Mesendoderm (in vitro differentiated cells): ENCODE measurements at places on chromosomes 13 and 19.
A peak's percentile ranks its signal among the peaks of the same experiment; 100 is the strongest.

GRCh38 chr13:97932647-97933046 is 20.8 kb upstream of the IPO5 start:
- no peak for DNase-seq

DNA sequence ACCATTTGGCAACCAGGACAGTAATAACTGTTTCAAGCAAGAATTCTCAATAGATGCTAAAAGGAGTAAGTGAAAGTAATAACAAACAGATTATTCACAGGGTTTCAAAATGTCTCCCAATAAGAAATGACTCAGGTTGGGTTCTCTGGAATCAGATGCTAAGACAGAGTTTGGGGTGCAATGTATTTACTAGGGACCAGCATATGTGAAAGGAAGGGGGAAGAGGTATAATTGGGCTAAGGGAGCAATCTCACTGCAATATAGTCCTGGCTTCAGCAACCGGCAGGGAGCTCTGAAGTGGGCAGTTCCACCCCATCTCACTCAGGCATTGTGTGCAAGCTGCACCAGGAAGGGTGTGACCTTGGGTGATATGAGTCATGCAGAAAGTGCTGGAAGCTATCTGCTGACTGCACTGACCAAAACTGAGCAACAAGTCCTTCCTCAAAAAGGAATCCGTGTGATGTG is 23.4 kb downstream of the ZDHHC20 start:
- peak; percentile 82 for DNase-seq

- no peak for DNase-seq
Measured at GRCh38 chr13:111944171-111944583, 122.8 kb upstream of the SOX1 start.

DNA sequence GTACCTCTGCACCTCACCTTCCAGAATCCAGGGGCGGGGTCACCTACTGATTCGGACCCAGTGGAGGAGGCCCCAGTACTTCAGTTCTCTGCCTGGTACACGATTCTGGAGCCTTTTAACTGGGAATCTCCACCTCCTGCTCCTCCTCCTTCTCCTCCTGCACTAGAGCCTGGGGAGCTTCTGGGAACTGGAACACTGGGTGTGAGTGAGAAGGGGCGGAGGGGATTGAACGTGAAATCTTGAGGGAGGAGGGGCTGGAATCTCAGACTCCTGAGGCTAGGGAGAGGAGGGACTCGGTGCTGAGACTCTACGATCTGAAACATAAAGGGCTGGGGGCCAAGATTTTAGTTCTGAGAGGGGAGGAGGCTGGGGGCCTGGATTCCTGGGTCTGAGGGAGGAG is at the start of gene KLK8:
Gene KLK8, minus strand, starts transcription at position 90 of the 400 bp plus-strand sequence. CDS start 437 bp downstream, outside the sequence.
- peak; percentile 47 for DNase-seq

GRCh38 chr13:23687614-23688013 is 117.4 kb downstream of the TNFRSF19 start:
- no peak for DNase-seq

GRCh38 chr19:17950310-17951156 is 16.4 kb upstream of the KCNN1 start:
- no peak for DNase-seq

DNA sequence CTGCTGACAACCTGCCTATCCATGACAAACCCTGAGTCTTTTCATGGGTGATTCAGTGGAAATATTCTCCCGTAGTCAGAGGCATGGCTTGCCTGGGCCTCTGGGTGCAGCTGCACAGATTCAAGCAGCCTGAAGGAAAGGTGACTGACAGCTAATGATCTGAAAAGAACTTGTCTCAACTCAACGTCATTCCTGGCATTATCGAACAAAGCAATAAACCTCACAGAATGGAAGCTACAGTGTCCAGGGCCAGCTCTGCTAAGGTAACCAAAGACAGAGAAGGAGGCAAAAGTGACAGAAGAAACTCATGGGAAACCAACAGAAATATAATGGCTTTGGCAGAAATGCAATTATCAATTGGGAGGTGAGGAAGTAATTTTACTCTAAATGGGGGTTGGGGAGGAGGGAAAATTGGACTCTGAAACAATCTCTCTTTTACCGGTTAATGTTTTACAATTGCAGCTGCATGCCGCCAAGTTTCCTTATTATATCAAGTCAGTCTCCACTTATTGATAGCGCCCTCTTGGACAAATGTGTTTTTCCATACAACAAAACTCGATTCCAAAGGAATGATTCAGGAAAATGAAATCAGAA is 12.9 kb downstream of the STARD13 start:
- no peak for DNase-seq

- no peak for DNase-seq
Measured at GRCh38 chr13:37681281-37682032, 82.9 kb upstream of the POSTN start.

DNA sequence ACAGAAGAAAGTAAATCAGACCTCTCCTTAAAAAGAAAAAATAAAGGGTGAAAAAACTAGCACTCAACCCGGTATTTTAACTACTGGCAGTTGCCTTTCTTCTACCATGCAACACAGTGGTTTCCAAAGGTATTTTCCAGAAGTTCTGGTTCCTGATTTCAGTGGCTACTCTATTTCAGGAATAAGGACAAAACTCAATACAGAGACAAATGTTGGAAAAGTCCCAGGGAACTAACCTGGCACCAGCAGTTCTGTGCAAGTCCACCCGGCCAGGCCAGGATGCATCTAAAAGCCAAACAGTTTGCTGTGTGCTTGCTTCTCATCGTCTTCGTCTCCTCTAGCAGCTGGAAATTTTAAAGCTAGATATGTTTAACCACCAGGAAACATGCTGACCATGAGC is 52.5 kb downstream of the FOXO1 start:
- no peak for DNase-seq

GRCh38 chr19:44903602-44904425 is 1.8 kb upstream of the APOE start:
- DNase-seq = peak; percentile 74

GRCh38 chr19:33193865-33194362 is at the start of gene LRP3:
Gene LRP3 (plus strand): TSS chr19:33194330. CDS start chr19:33194786, 456 bp downstream.
- peak; percentile 23 for DNase-seq

DNA sequence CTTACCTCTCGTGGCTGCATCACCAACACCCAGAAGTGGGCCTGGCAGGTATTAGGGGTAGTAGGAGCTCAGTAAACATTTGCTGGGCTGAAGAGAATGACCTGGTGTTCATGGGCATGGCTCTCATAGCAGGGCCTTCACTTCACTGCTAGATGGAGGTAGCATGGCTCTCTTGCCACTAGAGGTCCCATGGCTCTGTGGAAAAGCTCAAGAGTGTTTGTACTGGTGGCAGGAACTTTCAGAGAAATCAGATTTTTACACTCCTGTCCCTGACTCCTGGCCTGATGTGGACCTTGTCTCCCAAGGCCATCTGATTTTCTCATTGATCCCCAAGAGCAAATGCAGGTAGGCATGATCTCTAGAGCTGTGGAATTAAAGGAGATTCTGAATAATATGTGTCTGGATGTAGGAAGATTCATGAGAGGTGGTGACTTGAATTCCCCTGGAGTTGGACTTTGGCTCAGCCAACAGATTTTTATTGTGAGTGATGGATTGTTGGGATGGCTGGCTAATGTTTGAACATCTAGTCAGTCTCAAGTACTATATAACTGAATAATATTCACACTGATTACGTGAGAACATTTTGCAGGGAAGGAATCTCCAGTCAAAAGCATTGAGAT is 5.7 kb downstream of the ZNF574 start:
- DNase-seq = peak; percentile 50

DNA sequence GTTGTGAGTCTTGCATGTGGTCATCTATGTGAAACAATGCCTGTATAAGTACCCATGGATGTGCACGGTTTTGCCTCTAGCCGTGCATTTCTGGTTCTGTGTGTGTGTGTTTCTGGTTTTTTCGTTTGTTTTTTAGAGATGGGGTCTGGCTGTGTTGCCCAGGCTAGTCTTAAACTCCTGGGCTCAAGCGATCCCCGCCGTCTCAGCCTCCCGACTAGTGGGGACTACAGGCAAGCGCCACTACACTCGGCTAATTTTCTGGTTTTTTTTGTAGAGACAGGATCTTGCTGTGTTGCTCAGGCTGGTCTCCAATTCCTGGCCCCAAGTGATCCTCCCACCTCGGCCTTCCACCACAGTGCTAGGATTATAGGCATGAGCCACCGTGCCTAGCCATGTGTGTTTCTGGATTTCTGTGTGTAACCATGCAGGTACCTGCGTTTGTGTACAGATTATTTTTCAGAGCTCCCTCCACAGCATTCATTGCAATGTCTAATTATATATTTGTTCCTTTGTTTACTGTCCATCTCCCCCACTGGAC is 15.9 kb upstream of the FOSB start:
- DNase-seq = no peak

GRCh38 chr13:39945226-39945625 is 289.8 kb downstream of the COG6 start:
- no peak for DNase-seq

GRCh38 chr13:58376775-58377174 is 745.2 kb downstream of the PCDH17 start:
- no peak for DNase-seq

- no peak for DNase-seq
Measured at GRCh38 chr13:20700288-20700687, 3.2 kb upstream of the IL17D start.
